Cerebellar cortex (tissue), 1 donor: ENCODE measurements at places on chromosomes 16 and 17.

- no peak for DNase-seq
Observed at GRCh38 chr16:24854607-24855171, 8.9 kb downstream of the SLC5A11 start.

- DNase-seq: no peak
Observed at GRCh38 chr17:36671144-36671543, 69.8 kb downstream of the MRM1 start.

DNA sequence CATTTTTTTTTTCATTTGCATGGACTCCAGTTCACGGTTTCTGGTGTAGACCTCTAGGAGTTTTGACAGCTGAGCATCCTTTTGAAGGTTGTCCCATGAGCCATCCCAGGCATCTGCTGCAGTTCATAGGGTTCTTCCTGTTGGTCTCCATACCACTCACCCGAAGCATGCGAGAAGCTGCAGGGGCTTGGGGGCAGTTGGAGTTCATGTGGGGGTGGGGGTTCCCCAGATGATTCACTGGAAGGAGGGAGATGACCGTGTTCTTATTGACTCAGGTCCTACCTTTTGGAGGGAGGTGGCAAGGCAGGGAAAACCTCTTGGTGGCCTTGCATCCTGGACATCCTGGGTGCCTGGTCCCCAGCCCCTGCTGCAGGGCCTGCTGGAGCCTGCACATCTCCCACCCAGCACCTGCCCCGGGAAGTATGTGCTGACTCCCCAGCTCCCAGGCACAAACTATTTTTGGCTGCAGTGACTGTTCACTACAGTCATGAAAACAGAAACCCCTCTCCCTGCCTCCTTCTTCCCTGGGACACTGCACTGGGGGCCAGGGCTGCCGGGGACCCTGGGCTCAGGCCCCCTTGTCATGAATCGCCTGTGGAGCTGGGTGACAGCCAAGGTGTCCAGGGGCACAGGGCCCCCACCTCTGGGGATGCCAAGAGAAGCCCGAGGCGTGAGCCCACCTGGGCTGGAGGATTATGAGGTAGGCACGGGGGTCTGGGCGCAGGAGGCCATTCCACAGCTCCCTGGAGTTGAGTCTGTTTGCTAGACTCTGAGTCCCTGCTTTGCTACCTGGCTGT is 64.9 kb upstream of the LGALS9 start:
- no peak for DNase-seq

DNA sequence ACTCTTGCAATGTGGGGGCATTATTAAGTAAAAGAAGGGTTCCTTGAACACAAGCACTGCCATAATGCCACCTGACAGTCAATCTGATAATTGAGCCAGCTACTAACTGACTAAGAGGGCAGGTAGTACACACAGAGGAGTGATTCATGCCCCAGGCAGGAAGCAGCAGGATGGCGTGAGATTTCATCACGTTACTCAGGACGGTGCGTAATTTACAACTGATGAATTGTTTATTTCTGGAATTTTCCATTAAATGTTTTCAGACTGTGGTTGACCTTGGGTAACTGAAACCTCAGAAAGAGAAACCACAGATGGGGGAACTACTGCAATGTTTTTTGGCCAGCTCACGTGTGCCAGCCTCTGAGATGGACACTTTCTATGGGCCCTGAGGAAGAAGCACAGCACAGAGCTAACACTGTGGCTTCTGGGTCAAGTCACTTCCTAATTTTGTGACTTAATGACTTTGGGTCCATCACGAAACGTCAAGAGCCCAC is 46.7 kb downstream of the C17orf67 start:
- DNase-seq: no peak

GRCh38 chr17:6352016-6352415 is 82.9 kb downstream of the AIPL1 start:
- DNase-seq: no peak

- DNase-seq: peak; percentile 54
Observed at GRCh38 chr17:11644265-11645212, 46.3 kb downstream of the DNAH9 start.

DNA sequence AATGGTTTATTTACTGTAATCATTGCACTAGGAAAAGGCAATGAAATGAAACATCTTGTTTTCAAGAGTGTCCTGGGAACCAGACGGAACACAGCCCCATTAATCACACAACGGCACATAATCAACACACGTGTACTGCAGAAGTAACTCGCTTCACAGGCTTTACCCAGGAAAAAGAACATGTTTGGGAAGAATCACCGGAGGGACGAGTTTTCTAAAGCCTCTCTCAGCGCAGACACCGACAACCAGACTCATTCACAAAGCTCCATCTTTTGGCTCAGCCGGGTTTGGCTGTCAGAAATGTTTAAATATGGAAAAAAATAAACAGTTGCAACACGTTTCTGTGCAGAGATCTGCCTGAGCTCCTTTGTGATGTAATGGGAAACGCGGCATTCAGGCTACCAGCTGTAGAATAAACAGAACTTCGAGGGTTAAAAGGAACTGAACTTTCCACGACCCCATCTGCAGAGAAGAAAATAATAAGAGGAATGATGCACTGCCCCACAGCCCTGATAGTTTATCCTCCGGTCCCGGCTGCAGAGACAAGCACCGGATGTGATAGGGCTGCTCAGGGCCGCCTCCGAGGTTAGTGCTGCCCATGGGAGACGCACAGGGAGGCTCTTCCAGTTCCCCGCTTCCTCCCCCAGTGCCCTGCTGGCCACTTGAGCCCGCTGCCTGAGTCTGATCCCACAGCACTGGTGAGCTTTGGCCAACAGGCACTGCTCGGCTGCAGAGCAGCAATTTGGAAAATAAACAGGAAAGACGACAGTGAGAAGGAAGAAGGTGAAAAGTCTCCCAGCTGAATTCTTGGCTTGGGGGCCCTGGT is 119.8 kb downstream of the HIC1 start:
- DNase-seq: no peak

DNA sequence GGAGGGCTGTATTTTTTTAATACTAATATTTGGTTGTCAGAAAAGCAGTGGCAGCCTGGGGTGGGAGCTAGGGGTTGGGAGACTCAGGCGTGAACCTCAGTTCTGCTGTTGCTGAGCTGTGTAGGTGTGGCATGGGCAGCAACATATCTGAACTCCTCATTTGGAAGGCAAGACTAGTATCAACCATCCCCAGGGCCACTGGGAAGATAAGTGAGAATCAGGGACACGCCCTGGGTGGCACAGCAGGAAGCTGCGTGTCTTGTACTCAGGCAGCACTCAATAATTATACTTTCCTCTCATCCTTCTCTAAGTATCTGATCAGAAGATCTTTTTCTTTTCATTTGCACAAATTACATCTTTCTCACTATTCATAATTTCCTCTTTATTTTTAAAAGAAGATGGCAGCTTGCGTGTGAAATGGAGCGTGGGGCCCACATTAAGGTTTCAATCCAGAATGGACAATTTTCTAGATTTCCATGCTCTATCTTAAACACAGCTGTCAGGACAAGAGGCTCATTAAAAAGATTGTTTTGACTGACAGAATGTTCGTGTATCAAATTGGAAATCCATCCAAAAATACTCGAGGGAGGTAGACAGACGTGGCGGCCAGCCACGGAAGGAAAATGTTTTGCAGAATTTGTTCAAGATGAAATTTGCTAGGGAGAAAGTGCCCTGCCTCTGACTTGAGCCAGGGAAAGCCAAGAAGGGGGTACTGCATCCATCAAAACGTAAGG is 121.1 kb downstream of the CPPED1 start:
- DNase-seq: no peak

DNA sequence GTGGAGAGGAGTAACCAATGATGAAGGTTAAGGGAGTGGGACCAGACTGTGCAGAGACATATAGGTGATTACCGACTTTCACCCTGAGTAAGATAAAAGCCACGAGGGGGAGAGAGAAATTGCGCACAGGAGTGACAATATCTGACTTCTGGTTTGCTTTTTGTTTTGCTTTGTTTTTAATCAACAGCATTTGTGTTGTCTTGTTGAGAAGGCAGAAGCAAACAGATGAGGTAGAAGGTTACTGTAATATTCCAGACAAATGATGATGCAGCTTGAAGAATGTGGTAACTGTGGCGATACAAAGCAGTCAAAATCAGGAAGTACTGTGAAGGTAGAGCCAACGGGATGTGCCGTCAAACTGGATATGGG is 7.5 kb downstream of the PELP1 start:
- no peak for DNase-seq
